Mucosa of gallbladder (tissue), 1 donor: ENCODE measurements at places on chromosomes 13 and 19.
A peak's percentile ranks its signal among the peaks of the same experiment; 100 is the strongest.

DNA sequence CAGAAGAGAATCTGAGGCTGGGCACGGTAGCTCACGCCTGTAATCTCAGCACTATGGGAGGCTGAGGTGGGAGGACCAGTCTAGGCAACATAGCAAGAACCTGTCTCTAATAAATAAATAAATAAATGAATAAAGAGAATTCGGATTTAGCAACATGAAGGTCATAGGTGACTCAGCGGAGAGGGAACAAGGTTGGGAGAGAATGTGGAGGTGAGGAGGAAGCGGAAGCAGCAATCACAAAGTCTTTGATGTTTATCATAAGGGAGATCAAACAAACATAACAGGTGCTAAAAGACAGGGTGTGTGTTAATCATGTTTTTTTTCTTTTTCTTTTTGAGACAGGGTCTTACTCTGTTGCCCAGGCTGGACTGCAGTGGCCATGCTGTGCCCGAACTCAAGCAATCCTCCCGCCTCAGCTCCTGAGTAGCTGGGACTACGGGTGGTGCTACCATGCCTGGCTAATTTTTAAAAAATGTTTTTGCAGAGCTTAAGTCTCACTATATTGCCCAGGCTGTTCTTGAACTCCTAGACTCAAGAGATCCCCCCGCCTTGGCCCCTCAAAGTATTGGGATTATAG, 16.3 kb downstream of the PBX4 start:
- no peak for DNase-seq

DNA sequence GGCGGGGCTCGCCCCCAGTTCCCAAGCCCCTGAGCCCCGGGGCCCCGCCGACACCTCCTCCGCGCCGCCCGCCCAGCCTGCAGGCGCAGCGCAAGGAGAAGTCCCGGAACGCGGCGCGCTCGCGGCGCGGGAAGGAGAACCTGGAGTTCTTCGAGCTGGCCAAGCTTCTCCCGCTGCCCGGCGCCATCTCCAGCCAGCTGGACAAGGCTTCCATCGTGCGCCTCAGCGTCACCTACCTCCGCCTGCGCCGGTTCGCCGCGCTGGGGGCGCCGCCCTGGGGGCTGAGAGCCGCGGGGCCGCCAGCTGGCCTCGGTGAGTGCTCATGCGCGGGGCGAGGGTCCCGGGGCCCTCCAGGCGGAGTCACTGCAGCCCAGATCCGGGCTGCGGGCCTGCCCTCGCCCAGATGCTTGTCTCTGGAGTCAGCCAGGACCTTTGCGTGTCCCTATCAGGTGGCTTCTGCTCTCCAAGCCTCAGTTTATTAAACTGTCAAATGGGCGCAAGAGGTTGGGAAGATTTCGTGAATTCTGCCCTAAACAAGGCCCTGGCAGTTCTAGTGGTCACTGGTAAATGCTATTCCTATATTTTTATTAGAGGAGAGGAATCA, 2.0 kb downstream of the NPAS1 start:
- DNase-seq = no peak

DNA sequence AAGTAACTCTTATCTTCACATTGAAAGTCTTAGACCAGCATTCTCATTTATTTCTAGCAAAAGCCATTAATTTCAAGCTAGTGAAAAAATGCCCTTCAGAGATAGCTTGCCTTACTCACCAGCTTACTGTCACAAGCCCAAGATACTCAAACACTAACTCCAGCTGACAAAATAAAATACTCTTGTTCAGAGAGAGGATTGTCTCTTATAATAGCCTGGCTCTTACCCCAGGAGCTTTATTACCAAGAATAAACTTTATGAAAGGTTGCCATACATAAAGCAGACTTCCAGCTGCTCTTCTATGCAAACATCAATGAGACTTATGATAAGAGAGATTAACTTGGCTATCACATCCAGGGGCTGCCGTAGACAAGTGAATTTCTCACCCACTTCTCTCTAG, 53.6 kb downstream of the XPO4 start:
- DNase-seq = no peak

DNA sequence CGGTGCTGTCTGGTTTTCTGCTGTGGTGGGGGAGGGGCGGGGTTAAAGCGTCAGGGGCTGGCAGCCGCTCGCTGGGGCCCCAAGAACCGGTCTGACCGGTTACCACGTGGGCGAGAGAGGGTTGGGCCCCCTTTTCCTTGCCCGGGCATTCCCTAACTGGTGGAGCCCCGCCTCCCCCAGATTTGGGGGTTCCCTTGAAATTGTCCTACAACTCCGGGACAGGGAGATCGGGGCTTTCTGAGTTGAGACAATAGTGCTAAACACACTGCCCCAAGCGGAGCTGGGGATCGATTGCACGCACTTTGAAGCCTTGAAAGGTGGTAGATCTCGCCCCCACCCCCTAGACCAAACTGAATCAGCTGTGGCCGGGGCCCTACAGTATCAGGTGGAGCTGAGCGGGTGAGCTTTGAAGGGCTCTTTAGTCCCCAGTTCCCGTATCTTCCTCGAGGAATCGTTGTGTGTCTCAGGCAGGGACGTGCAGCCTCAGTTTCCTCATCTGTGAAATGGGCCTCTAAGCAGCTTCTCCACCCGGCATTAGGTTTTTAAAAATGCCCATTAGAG, 4.8 kb downstream of the IER2 start:
- DNase-seq = peak; percentile 89

DNA sequence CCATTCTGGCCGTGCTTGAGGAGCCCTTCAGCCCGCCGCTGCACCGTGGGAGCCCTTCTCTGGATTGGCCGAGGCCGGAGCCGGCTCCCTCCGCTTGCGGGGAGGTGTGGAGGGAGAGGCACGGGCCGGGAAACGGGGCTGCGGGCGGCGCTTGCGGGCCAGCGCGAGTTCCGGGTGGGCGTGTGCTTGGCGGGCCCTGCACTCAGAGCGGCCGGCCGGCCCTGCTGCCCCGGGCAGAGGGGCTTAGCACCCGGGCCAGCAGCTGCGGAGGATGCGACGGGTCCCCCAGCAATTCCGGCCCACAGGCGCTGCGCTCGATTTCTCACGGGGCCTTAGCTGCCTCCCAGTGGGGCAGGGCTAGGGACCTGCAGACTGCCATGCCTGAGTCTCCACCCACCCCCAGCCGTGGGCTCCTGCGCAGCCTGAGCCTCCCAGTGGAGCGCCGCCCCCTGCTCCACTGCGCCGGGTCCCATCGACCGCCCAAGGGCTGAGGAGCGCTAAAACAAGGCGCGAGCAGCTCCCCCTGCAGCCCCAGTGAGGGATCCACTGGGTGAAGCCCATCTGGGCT, 76.5 kb downstream of the PCDH20 start:
- no peak for DNase-seq

DNA sequence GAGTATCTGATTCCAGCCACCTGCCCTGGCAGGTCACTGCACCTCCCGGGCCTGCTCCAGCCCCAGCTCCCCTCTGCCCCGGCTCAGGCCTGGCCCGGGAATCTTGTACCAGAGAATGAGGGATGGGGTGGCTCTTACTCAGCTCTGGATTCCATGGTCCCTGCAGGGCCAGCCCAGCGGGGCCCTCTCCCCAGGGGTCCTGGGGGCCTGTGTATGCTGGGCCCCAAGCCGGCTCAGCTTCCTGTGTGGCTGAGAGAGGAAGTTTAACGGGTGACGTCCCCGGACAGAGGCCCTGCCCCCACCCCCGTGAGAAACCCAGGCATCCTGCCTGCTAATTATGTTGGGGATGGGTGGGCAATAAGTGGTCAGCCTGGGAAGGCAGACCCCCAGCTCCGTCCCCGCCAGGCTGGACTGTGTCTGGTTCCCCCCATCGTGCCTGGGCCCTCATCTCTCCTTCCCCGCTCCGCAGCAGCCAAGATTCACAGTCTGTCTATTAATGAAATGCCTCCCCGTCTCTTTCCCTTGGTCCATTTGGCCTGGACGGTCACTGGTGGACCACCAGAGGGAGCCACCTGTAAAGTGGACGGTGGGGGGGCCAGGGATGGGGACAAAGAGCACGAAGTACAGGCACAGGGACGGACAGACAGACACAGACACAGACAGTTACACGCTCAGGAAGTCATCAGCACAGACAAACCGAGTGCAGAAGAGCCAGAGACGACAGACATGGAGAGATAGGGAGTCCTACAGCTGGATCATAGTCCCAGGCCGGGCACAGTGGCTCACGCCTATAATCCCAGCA, at the start of gene DENND1C:
DENND1C (minus strand) TSS at position 247 of the 802 bp plus-strand sequence; CDS start at position 155, 92 bp downstream.
- DNase-seq = peak; percentile 34

DNA sequence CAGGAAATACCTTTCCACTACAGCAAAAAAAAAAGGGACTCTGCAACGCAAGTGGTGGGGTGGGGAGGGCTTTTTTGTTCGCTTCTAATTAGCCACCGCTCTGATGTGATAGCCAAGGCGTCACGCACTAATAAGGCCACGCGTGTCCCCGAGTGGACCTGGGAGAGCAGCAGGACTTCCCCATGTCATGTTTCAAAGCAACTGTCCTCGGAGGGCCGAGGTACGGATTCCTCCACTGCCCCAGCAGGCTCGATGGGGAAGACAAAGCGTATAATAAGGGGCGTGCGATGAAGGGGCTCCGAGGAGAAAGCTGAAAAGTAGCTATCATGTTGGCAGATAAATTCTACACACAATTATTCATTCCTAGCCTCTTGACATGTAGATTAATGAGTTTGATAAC, 179.7 kb upstream of the ZNF507 start:
- no peak for DNase-seq

GRCh38 chr19:35060160-35060855, 18.8 kb downstream of the HPN start:
- no peak for DNase-seq

- DNase-seq = no peak
These were observed 91.6 kb downstream of the RGCC start for GRCh38 chr13:41548910-41549309.

- no peak for DNase-seq
These were observed 22.9 kb downstream of the UBAC2 start for GRCh38 chr13:99223587-99223986.

DNA sequence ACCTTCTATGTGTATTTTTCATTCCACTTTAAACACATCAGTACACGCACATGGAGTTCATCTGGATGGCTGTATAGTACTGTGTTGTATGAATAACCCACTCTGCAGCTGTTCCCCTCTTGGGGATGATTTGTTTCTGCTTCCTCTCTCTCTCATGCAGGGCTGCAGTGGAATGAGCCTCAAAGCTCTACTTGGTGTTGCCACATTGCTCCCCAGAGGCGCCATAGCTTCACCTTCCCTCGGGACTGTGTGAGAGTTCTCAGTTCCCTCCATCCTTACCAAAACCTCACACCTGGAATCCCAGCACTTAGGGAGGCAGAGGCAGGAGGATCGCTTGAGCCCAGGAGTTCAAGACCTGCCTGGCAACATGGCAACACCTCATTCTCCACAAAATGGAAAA, 28.4 kb upstream of the GPR183 start:
- peak; percentile 7 for DNase-seq
